ENCODE measurements at places on chromosomes 16 and 17. TPM values are rescaled to one million over a fixed set of nuclear protein-coding genes. Genes with fewer than 3 reads are reported as not detected.

SPNS2 gene
- 19.2 TPM for total RNA-seq

CARHSP1 gene
- total RNA-seq = 59.9 TPM

RTN4RL1 gene
- total RNA-seq = 3.1 TPM

ITGB3 gene
- 2.0 TPM for total RNA-seq

MT3 gene
- not detected for total RNA-seq

PHKG2 gene
- total RNA-seq = 17.6 TPM

CLDN6 gene
- total RNA-seq = 0.78 TPM

KRTAP9-7 gene
- total RNA-seq = not detected

KRTAP16-1 gene
- total RNA-seq = not detected

FAM20A gene
- total RNA-seq = 1.3 TPM

DNA sequence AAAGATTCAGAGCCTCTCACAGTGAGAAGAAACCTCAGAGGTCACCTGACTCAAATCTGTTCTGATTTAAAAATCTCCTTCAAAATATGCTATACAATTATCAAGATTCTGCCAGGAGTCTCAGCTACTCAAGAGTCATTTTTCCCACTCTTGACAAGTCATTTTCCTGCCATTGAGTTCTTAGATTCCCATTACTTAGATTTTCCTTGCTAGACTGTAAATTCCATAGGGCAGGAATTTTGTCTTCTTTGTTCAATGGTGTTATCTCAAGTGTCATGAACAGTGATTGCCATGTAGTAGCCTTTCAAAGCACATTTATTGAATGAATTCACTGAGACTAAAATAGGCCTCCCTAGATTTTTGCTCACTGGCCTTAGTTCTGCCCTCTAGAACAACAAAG is 95.9 kb downstream of the PCTP start:
- H3K27me3 ChIP-seq = no peaks in the 10 kb centered on the region
- H3K36me3 ChIP-seq = no peaks in the 10 kb centered on the region
- no peak overlapping the region for H3K4me3 ChIP-seq
- H3K4me1 ChIP-seq = no peaks in the 10 kb centered on the region
- no peak overlapping the region for H3K27ac ChIP-seq

- H3K4me3 ChIP-seq = no peak overlapping the region
- peaks cover 2% of the 10 kb centered on the region for H3K36me3 ChIP-seq
- no peaks in the 10 kb centered on the region for H3K27me3 ChIP-seq
- no peak for DNase-seq
- H3K4me1 ChIP-seq = no peaks in the 10 kb centered on the region
These were observed 67.5 kb upstream of the NETO2 start for GRCh38 chr16:47211218-47211617.

DNA sequence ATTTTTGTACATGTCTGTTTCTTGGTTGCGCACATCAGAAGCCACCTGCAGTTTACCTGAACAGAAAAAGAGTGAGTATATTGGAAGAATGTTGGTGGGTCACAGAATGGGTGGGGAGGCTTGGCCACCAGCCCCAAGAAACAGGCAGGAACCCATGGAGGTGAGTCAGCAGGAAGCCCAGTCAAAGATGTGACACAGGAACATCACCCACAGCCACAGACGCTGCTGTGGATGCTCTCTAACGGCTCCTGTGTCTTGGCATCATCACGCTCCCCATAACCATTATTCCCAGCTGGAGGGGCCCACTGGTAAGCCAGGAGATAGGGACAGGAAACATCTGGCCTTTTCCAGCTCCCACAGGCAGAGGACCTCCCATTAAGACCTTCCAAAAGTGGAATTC is 94.0 kb upstream of the WSB1 start:
- H3K27me3 ChIP-seq = no peaks in the 10 kb centered on the region
- no peak overlapping the region for H3K4me3 ChIP-seq
- no peaks in the 10 kb centered on the region for H3K36me3 ChIP-seq
- DNase-seq = no peak
- no peak overlapping the region for H3K27ac ChIP-seq
- no peaks in the 10 kb centered on the region for H3K4me1 ChIP-seq

DNA sequence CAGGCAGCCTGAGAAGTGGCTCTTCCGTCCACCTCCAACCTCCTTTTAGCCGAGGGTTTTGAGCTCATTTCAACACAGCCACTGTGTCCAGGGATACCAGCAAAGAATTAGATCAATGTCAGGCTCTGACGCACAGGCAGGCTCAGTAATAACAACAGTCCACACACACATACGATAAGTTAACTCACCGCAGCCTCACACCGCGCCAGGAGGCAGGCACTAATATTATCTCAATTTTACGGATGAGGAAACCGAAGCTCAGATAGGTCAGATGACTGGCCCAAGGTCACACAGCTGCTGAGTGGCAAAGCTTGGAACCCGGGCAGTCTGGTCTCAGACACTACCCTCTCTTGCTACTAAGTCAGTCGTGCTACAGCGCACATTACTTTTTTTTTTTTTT is 22.9 kb downstream of the ABR start:
- no peaks in the 10 kb centered on the region for H3K4me1 ChIP-seq
- H3K36me3 ChIP-seq = no peaks in the 10 kb centered on the region
- H3K27me3 ChIP-seq = peaks cover 5% of the 10 kb centered on the region
- DNase-seq = no peak

GRCh38 chr17:47942568-47942967 is 1.2 kb downstream of the PNPO start:
- no peaks in the 10 kb centered on the region for H3K36me3 ChIP-seq
- no peaks in the 10 kb centered on the region for H3K27me3 ChIP-seq
- DNase-seq = no peak
- H3K4me3 ChIP-seq = no peak overlapping the region
- peak overlapping the region; percentile 84 for H3K27ac ChIP-seq
- H3K4me1 ChIP-seq = peaks cover 73% of the 10 kb centered on the region

DNA sequence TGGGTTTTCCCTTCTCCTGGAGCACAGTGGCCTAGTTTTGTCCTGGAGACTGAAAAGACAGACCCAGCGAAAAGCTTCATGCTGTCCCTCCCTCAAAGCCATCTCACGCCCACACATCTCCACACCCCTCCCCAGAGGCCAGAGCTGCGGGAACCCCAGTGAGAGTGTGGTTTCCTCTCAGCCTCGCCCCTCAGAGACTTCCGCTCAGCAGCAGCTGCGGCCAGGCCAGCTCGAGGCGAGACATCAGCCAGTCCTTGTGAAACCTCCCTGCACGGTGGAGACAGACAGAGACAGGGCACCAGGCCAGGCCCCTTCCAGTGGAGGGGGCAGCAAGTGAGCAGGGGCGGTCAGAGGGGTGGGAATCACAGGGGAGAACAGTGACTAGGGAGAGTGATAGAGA is 77.0 kb upstream of the TNRC6C start:
- H3K27me3 ChIP-seq = no peaks in the 10 kb centered on the region
- no peak overlapping the region for H3K4me3 ChIP-seq
- no peaks in the 10 kb centered on the region for H3K36me3 ChIP-seq
- H3K4me1 ChIP-seq = peaks cover 16% of the 10 kb centered on the region
- DNase-seq = peak; percentile 47

DNA sequence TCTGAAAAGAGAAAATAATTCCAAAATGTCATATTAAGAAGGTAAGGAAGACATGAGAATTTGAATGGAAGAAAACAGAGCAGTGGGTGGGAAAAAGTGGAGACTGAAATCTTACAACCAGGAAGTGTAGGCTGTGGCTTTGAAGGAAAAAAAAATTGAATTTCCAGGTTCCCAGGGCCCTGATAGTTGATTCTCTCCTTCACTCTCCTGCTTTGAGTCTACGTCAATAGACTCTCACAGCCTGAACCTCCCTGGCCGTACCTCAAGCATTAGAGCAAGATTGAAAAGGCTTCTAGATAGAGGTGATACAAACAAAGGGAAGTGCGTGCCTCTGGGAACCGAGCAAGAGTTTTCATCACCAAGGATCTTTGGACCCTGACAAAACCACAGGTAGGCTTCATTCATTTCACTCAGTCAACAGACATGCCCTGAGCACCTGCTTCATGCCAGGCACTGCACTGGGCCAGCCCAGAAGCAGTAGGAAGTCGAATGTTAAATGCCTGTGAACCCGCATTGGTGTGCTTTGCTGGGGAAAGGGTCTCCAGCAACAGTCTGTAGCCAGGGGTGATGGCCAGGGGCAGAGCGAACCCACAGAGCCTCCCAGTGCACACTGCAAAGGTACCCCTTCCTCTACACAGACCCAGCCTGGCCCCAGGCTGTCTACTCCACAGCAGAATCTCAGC is 163.9 kb downstream of the SLC39A11 start:
- no peaks in the 10 kb centered on the region for H3K36me3 ChIP-seq
- H3K4me3 ChIP-seq = no peak overlapping the region
- no peaks in the 10 kb centered on the region for H3K27me3 ChIP-seq
- H3K27ac ChIP-seq = no peak overlapping the region
- no peaks in the 10 kb centered on the region for H3K4me1 ChIP-seq
- DNase-seq = no peak

- H3K27ac ChIP-seq = no peak overlapping the region
- no peaks in the 10 kb centered on the region for H3K27me3 ChIP-seq
- no peak for DNase-seq
- H3K36me3 ChIP-seq = no peaks in the 10 kb centered on the region
- no peaks in the 10 kb centered on the region for H3K4me1 ChIP-seq
These were observed 387.2 kb downstream of the TMEM114 start for GRCh38 chr16:8203101-8203500.

DNA sequence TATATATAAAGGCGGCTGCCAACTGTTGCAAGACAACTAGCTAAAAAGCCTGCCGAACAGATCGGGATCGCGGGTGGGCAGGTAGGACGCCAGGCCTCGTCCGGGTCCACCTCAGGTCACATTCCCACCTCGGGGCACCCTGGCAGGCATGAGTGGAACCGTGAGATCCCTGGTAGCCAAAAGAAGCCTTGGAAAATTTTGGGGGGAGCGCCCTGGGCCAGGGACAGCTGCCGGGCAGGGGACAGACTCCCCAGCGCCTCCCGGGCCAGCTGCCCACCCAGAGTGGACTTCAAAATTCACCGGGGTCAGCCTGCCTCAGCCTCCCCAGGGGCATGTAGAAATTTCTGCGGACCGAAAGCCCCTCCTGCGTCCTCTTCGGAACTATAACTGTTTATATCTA is 760.9 kb downstream of the KCNJ18 start:
- H3K36me3 ChIP-seq = no peaks in the 10 kb centered on the region
- H3K4me1 ChIP-seq = no peaks in the 10 kb centered on the region
- H3K27ac ChIP-seq = no peak overlapping the region
- no peak for DNase-seq
- no peaks in the 10 kb centered on the region for H3K27me3 ChIP-seq

GRCh38 chr16:47694543-47694942 is 233.4 kb downstream of the PHKB start:
- no peak overlapping the region for H3K4me3 ChIP-seq
- peaks cover 31% of the 10 kb centered on the region for H3K36me3 ChIP-seq
- H3K27ac ChIP-seq = no peak overlapping the region
- DNase-seq = no peak
- H3K4me1 ChIP-seq = no peaks in the 10 kb centered on the region
- H3K27me3 ChIP-seq = no peaks in the 10 kb centered on the region

DNA sequence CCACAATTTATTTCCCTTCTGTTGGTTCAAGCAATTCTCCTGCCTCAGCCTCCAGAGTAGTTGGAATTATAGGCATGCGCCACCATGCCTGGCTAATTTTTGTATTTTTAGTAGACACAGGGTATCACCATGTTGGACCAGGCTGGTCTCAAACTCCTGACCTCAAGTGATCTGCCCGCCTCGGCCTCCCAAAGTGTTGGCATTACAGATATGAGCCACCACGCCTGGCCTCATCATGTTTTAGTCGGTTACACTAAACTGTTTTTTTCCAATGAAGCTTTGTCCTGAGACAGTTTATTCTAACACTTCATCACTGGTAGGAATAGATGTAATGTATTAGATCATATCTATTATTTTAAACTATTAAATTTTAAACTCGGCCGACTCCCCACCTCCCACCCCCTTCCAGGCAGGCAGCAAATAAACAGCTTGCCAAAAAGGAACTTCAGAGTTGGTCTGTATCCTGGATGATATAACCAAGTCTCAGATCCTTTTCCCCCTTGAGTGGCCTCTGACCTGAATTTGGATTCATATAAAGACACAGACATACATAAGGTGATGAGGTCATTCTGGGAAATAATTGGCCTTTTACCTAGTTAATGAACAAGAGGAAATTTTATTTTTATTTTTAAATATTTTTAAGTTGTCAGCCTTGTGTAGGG is 18.4 kb upstream of the CORO6 start:
- no peaks in the 10 kb centered on the region for H3K27me3 ChIP-seq
- H3K27ac ChIP-seq = no peak overlapping the region
- H3K4me3 ChIP-seq = no peak overlapping the region
- H3K4me1 ChIP-seq = no peaks in the 10 kb centered on the region
- peaks cover 4% of the 10 kb centered on the region for H3K36me3 ChIP-seq
- DNase-seq = no peak

GRCh38 chr17:63448655-63449054 is 2.5 kb upstream of the CYB561 start:
- H3K36me3 ChIP-seq = no peaks in the 10 kb centered on the region
- H3K27ac ChIP-seq = no peak overlapping the region
- no peak overlapping the region for H3K4me3 ChIP-seq
- peaks cover 33% of the 10 kb centered on the region for H3K4me1 ChIP-seq
- no peak for DNase-seq

- no peaks in the 10 kb centered on the region for H3K36me3 ChIP-seq
- peak; percentile 40 for DNase-seq
- H3K27ac ChIP-seq = peak overlapping the region; percentile 2
- H3K4me3 ChIP-seq = no peak overlapping the region
- H3K4me1 ChIP-seq = peaks cover 46% of the 10 kb centered on the region
These were observed 2.1 kb downstream of the CFAP20 start for GRCh38 chr16:58127033-58127556.

- no peak overlapping the region for H3K4me3 ChIP-seq
- H3K27ac ChIP-seq = no peak overlapping the region
- no peaks in the 10 kb centered on the region for H3K4me1 ChIP-seq
- no peaks in the 10 kb centered on the region for H3K27me3 ChIP-seq
These were observed 8.3 kb upstream of the ZKSCAN2 start for GRCh38 chr16:25265968-25266367.

DNA sequence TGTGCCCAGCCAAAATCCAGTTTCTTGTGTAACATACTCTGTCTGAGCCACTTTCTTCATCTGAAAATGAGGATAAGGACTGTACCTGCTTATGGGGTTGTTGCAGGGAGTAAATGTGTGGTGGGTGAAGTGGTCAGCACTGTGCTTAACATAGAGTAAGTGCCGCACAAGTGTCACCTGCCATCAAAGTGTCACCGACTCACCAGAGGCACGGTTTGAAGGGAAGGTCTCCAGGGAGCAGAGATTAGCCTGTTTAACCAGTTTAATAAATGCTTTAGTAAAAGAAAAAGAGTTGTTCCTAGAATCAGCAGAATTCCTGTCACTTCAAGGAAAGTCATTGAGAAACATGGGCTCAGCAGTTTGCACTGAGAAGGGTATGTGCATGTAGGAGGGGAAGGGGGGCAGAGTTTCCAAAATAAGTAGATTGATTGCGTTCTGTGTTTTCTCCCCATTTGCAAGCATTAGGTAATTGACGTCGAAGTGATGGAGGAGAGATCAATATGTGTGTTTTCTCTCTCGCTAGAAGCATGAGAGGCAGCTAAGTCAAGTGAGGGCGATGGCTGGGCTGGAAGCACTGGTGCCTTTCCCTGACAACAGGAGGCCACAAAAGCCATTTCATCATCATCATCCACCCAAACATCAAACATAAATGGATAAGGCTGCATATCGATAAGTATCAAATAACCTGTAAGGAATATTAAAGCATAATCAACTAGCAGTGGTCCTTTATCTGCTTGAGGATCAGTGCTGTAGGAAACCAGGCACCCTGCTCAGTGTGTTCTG is 19.1 kb downstream of the FAM20A start:
- no peaks in the 10 kb centered on the region for H3K27me3 ChIP-seq
- no peak overlapping the region for H3K27ac ChIP-seq
- H3K4me1 ChIP-seq = peaks cover 5% of the 10 kb centered on the region
- no peak for DNase-seq
